ENCODE measurements at places on chromosomes 7 and 10.

DNA sequence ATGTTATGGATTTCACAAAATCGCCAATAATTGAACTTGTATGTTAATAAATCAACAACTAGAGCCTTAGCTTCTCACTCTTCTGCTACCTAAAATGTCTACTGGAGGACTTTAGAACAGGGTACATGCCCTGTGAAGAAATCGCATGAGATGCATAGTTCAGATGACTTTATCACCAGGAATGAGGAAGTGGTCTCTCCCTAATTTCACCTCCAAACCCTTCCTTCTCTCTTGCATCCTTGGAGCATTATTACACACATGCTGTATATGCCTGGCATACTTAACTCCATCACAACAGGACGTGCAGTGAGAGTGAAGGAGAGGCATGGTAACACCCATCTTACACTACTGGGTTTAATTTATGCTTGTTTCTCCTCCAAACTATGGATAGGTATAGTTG is 27.8 kb downstream of the RHEB start:
- DNase-seq: no peak

DNA sequence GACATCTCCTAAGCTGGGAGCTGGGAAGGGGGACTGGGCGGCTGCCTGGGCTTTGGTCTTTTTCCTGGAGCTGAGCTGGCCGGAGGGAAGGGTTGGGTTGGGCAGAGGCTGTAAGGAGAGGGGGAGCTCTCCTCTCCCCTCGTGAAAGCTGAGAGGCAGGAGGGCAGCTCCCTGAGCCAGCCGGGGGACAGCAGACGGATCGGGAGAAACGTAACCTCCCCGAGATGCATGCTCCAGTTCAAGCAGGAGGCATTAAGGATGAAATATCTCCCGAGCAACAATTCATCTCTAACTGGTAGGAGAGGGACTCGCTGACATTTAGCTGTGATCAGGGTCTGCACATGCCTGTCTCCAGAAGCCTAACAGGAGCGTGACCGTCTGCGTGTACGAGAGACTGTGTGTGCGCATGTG is 19.9 kb upstream of the LBX1 start:
- DNase-seq: no peak

GRCh38 chr7:102302025-102302424 is 15.4 kb downstream of the SH2B2 start:
- no peak for DNase-seq

- DNase-seq: no peak
Observed at GRCh38 chr10:133379801-133380666, 972 bp downstream of the PAOX start.

DNA sequence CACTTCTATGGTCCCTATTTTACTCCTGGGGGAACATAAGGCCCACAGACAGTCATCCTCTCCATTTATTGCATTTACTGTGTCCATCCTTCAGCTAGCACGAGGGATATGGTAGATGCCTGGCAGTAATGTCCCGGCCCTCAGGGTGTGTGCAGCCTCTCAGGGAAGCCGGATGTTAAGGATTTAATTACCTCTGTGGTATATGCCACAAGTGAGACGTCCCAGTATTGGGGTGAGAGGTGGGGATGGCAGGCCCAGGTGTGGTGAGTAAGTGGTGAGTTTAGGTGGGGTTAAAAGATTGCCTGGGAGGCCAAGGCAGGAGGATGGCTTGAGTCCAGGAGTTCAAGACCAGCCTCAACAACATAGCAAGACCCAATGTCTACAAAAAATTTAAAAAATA is 144.9 kb downstream of the SH3PXD2A start:
- no peak for DNase-seq

- DNase-seq: no peak
Observed at GRCh38 chr10:73218431-73219191, 28.4 kb downstream of the DNAJC9 start.

DNA sequence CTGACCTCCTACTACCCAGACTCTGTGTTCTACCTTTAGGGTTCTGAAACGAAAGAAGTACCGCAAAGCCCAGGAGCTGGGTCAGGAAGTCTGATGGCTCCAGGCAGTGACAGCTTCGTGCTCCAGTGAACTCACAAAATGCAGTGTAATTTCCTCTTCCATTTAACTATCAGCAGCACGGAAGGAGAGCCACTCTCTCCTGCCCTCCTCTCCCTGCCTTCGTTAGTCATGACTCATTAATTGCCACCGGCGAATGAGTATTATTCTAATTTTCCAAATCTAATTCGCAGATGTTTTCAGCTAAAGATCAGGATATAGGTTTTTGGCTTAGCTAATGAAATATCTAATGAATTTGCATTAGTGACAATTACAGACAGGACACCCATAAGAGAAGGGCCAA is 1262.0 kb downstream of the TYW1 start:
- DNase-seq: no peak

- no peak for DNase-seq
Observed at GRCh38 chr7:26090927-26091519, 61.0 kb upstream of the NFE2L3 start.

- DNase-seq: no peak
Observed at GRCh38 chr10:27878281-27878680, 120.6 kb downstream of the ODAD2 start.

- DNase-seq: no peak
Observed at GRCh38 chr7:28390426-28390825, 21.9 kb upstream of the CREB5 start.

GRCh38 chr10:21531164-21531563 is 2.9 kb upstream of the MLLT10 start:
- no peak for DNase-seq

GRCh38 chr10:86367152-86367951 is 757 bp upstream of the GRID1 start:
- DNase-seq: no peak

GRCh38 chr7:27164367-27165088 is 809 bp downstream of the HOXA9 start:
- no peak for DNase-seq

DNA sequence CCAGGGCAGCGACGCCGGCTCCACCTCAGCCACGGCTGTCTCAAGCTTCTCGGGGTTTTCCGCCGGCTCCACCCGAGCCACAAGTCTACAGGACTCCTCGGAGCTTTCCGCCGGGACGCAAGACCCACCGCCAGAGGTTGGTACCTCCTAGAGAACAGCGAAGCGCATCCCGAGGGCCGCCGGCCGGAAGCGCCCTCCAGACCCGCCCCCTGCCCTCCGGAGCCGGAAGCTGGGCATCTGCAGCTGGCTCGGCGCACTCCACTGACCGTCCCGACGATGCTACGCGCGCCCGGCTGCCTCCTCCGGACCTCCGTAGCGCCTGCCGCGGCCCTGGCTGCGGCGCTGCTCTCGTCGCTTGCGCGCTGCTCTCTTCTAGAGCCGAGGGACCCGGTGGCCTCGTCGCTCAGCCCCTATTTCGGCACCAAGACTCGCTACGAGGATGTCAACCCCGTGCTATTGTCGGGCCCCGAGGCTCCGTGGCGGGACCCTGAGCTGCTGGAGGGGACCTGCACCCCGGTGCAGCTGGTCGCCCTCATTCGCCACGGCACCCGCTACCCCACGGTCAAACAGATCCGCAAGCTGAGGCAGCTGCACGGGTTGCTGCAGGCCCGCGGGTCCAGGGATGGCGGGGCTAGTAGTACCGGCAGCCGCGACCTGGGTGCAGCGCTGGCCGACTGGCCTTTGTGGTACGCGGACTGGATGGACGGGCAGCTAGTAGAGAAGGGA is at the start of gene MINPP1:
Gene MINPP1 (plus strand): TSS at position 254 of the 726 bp plus-strand sequence. CDS start 23 bp downstream, at position 277.
- DNase-seq: peak; percentile 66

- DNase-seq: no peak
Observed at GRCh38 chr10:108360187-108360586, 1195.7 kb upstream of the SORCS1 start.

DNA sequence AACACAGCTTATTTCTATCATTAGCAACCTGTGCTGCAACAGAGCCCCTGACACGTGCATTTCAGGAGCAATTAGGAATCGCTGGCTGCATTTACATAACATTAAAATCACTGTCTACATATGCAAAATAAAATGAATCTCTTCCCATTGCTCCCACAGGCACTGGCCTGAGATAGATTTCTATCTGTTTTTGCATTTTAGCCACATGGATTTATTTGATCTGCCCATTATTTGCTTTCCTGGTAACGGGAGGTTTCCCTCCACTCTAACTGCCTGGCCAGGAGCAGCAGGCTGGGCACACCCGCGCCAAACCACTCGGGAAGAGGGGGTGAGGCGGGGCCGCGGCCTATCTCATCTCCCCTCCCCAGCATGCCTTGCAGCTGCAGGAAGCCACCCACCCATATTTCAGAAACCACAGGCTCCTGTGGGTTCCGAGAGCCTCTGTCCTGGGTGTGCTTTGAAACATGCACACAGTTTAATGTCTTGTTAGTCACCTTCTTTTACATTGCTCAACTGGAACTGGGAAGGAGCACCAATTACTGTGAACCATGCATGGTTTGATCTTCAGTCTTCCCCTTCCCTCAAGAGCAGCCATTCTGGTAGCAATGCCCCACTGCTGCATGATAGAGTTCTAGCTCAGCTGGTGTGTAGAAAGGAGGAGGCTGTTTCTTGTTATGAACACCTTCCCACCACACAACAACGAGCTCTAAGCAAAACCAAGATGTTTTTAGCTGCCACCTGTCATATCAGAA is 37.7 kb upstream of the IKZF1 start:
- DNase-seq: peak; percentile 74

DNA sequence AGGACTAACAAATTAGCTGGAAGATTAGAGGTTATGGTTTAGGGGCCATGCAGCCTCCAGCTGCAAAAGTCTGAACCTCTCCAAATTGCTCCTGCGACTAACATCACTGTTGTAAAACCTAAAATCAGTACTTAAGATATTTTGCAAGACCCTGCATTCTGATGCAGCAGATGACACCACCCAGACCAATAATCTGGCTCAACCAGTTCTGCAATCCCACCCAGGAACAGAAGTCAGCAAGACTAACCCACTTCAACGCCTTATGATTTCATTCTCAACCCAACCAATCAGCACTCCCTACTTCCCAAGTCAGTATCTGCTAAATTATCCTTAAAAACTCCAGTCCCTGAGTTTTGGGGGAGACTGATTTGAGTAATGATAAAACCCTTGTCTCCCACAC is 250.8 kb upstream of the MBL2 start:
- DNase-seq: no peak

DNA sequence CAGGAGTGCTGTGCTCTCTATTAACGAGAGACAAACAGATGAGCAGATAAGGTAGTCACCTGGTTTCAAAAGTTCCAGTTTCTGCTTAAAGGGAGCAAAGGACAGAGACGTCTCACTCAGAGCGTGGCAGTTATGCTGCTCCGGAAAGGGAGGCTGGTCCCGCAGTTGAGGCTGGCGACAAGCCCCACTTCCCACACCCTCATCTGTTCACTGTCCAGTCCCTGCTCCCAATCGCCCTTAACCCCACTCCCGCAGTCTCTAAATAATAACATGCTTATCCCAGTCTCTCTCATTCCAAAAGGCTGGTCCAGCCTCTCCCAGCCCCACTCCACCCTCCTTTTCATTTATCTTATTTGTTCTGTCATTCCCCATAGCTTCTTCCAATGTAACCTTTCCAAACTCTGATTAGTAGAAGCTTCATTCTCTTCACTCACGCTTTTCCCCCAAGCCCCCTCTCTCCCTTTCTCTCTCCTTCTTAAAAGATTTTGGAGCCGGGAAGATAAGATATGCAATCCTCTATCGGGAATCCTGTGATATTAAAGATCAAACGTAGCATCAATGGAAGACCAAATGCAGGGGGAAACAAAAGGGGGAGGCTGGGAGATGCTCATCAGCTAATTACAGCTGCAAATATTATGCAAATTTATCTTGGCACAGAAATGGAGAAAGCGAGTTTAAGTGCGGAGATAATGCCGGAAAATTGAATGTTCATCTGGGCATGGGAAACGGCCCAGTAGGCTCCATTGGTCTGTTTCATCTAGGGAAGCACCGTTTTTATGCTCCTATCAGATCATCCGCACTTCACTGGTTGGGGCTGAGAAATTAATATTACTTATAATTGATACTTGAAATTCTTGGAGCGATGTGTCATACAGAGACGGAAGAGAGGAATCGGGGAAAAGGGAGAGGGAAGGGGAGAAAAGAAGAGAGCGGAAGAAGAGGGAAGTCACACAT is 16.3 kb upstream of the GATA3 start:
- DNase-seq: no peak

DNA sequence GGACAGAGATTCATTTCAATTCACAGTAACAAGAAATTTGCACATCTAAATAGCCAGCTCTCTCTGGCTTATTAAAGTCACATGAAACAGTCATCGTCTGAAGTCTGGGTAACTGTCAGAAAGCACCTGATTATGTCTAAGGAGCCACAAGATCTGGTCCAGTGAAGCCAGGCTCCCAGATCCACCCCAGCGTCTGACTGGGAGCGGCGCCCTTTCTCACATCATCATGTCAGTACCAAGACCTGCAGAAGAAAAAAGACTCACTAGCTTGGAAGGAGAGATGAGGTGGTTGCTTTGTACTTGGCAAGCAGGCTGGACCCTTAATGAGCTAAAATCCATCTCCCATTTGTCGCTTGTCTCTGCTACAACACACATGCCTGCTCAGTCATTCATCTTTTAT is 58.4 kb downstream of the VOPP1 start:
- DNase-seq: no peak

DNA sequence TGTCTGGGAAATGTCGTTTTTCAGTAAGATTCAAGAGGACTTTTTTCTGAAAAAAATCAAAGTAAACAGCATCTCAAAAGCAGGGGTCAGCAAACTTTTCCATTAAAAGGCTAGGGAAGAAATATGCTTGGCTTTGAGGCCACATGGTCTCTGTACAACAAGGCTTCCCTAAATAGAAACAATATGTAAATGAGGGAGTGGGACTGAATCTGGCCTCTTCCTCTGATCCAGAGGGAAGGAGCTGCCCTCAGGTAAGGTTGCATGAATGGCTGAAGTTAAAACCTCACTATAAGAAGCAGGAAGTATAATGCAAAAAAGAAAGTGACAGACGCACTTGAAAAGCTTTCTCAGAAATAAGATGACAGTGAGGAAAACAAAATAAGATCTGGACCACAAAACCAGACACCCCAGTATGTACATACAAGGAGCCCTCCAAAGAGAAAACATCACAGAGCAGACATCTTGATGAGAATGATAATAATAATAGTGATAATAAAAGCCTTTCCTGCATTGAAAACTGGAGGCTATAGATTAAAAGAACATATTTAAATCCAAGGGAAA is 115.2 kb downstream of the PLXNA4 start:
- DNase-seq: no peak

DNA sequence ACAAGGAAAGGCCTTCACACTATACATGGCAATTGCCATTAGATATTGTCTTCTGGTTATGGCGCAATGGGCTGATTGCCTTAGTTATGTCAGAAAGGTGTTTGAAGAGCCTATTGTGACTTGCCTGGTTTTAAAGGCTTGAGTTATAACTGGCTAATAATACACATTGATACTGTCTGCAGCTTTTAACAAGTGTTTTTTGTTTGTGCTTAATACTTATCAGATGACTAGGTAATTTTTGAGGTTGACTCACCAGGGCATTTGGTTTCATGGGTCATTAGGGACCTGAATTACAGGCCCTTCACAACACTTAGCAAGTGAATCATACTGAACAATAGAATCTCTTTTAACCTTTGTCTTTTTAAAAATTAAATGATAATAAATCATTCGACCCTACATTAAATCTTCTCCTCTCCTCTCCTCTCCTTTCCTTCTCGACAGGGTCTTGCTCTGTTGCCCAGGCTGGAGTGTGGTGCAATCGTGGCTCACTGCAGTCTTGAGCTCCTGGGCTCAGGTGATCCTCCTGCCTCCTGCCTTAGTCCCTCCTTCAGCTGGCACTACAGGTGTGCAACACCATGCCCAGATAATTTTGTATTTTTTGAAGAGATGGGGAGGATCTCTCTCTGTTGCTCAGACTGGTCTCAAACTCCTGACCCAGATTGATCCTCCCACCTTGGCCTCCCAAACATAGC is 196.3 kb downstream of the JCAD start:
- DNase-seq: no peak

- DNase-seq: no peak
Observed at GRCh38 chr7:100679927-100680575, 6.5 kb downstream of the GNB2 start.
